ENCODE measurements at places on chromosomes 5 and 9.

DNA sequence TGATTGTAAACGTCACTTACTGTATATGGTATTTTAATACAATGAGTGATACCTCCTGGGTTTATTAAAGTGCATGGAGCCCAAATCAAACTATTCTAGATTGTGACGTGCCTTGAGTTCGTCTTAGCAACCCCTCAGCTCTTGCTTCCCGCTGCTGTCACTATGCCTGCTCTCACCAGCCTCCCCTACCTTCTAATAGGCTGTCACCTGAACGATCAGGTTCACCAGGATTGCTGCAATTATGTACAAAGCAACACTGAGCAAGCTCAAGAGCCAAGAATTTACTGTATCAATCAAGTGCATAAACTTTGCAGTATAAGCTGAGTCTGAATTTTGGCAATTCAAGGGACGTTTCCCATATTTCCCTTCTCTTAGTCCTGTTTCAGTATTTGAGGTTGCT, 3.0 kb downstream of the LECT2 start:
- DNase-seq: no peak

- no peak for DNase-seq
Observed at GRCh38 chr9:78325846-78326360, 29.0 kb downstream of the PSAT1 start.

DNA sequence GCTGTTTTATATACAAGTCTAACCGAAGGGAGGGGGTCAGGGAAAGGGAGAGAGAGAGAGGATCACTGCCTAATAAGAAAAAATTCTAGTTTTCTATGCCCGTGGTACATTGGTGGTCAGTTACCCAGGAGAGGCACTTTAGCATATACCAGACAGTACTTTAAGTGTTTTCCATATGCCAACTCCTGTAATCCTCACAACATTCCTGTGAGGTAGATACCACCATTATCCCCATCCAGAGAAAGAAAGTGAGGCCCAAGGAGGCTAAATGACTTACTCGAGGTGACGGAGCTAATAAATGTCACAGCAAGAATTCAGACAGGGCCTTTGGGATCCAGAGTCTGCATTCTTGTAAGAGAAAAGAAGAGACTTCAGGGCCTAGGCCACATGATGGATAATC, 161.8 kb downstream of the NTRK2 start:
- no peak for DNase-seq

DNA sequence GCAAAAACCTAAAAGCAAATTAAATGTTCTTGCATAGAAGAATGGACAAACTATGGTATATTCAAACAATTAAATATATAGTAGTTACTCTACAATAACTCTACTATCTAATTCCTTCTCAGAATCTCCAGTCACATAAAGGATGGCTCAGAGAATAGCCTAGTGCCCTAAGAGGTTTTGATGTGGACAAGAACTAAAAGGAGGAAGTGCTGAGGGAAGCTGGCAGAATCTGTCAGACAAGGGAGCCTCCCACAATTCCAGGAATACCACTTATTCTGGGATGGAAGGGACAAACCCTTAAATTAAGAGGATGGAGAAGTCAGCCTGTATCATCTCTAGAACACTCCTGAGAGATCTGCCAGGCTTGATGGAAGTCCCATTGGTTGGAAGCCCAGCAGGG, 30.4 kb downstream of the TNFSF8 start:
- no peak for DNase-seq

DNA sequence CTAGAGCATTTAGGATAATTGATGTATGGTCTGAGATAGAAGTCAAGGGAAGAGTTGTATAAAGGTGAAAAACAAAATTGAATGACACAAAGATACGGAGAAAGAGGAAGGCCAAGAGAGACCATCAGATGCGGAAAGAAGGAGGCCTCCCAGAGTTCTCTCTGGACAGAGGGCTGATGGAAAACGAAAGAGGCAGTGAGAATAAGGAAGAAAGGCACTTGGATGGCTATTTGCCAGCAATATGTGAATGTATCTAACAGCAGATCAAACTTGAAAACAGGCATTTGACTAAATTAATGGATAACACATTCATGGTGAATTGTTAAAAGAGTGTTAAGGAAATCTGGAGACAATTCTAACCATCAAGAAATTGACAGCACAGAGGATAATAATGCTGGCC, 2.4 kb upstream of the DOCK8 start:
- no peak for DNase-seq

- no peak for DNase-seq
Observed at GRCh38 chr5:154296525-154297159, 106.1 kb downstream of the GALNT10 start.

DNA sequence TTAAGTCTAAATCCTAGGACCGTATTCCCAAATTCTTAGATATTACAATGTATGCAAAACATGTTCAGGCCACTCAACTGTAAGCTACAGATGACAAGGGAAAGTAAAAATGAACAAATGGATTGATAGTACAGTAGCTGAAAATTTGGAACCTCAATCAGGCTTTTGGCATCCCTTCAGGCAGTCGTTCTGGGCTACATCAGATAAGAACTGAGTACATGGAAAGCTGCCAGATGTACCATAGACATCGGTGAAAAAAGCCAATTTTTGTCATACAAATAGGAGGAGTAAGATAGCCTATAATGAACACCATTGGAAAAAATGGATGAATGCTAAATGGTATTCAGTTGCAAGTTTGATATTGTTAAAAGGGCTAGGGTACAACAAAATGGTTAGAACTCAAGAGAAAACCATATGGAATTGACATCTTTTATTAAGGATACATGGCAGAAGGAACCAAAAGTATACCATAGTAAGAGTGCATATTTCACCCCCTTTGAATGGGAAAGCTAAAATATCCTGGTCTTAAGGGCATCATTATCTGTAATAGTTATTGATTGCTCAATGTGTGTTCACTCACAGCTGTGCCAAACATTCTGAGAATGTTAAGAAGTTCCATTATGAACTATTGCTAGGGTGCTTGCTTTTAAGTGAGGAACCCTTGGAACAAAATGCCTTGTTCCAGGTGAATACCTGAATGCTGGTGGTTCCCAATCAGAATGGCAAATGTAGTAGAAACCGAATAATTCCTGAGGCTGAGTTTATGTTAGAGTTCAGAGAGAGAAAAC, 86.4 kb downstream of the NR3C1 start:
- no peak for DNase-seq

Data from stimulated activated CD8-positive, alpha-beta memory T cell treated with anti-CD3 and anti-CD28 coated beads, Interleukin-4, amount 100 ng/mL, for 1 hour (primary cell).